Stimulated activated CD4-positive, alpha-beta T cell treated with anti-CD3 and anti-CD28 coated beads, Interleukin-4, amount 100 ng/mL, for 1 hour (primary cell): ENCODE measurements at places on chromosomes 6 and 20.

DNA sequence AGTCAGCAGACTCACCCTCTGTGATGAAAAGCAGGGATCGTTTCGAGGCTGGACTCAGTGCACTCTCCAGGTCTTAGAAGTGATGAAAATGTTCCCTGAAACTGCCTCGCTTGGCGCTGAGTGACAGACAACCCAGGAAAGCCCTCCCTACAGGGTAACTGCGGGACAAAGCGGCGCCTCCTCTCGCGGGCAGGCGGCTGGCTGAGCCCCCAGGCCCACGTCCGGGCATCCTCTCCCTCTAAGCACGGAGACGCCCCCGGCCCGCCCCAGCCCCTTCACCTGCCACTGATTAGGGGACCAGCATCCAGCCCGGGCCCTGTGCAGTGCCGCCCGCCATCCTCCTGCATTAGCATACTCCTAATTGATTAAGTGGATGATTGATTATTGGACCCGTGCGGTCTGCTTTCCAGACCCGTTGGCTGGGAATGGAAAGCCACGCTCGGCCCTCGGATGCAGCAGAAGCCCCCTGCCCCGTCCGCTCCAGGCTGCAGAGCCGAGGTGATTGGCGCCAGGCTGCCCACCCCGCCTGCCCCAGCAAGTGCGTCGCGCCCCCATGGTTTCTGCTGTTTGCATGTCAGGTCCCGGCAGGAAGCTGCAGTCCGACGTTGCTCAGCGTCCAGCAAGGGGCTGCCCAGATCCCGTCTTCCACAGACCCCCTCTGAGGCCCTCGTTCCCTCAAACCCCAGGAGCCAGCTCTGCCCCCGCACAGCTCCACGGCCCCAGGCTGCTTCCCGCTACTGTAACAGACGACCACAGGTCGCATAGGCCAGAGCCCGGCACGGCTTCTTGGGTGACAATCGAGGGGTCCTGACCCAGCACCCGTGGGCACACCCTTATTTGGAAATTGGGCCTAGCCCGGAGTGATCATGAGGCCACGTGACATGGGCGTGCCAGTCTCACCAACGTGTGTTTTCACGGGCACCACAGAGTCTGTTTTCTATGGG, 131.6 kb downstream of the DLL1 start:
- no peak for DNase-seq

- no peak for DNase-seq
Observed at GRCh38 chr6:125190667-125191066, 37.1 kb downstream of the TPD52L1 start.

- DNase-seq = peak; percentile 35
Observed at GRCh38 chr6:158869826-158870648, 50.9 kb upstream of the EZR start.

GRCh38 chr6:32885698-32886286, 31.8 kb downstream of the PSMB9 start:
- DNase-seq = no peak

DNA sequence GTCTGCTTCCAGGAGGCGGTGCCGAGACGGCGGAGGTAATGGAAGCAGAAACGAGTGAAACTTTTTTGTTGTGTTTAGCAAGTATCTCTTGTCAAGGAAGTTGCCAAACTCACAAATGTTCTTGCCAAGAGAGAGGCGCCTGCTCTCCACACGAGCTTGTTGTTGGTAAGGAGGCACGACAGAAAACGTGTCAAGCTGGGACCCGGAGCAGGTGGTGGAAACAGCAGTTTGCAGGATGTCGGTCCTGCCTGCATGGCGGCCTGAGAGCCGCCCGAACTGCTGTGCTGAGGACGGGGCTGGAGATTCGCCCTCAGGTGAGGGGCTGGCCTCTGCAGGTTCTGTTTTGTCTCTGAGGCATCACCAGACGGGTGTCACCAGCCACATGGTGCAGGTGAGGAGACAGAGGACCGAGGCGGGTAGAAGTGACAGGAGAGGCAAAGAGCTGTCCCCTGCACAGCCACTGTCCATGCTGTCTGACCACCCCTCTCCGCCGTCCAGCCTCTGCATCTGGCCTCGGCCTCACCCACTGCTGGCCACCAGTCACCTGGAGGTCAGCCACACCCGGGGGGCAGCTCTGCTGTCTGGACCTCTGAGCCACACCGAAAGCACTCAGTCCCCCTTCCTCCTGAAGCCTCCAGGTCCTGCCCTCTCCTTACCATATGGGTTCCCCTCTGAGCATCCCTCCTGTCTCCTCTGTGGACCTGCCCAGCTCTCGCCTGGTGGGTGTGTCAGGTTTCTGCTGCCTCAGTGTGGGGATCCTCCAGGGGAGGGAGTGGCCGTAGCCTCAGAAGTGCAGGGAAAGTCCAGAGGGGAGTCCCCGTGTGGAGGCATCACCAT, 261.5 kb downstream of the TAF4 start:
- DNase-seq = no peak

DNA sequence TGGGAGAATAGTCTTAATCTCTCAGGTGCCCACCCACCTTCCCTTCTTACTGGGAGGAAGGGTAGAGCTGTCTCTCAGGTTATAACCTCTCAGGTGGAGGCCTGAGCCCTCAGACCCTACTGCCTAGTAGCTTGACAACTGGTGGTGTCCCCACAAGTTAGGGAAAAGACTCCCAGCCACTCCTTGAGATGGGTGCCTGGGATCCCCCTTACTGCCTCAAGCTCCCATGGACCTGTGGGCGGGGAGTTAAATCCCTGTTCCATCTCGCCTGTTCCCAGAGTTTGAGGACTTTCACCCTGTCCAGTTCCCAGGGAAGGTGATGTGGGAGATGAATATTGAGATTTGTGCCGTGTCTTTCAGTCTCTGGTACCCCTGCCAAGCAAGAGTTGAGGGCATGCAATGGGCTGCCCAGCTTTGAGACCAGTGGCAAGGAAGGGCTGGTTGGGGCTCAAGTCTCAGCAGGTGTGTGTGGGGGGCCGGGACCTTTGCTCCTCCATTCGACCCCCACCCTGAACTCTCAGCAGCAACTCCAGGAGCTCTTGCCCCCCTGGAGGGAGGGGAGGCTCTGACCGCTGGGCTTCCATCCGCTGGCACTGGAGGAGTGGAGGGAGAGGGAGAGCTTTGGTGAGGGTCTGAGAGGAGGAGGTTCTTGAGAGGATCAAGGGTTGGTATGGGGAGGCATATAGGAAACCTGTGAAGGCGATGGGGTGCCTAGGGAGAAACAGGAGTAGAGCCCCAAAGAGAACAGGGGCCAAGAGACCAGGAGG, 1.1 kb upstream of the PBX2 start:
- DNase-seq = no peak

- no peak for DNase-seq
Observed at GRCh38 chr20:8213831-8214587, 81.9 kb downstream of the PLCB1 start.

- DNase-seq = no peak
Observed at GRCh38 chr20:50395251-50395729, 114.9 kb upstream of the PTPN1 start.

DNA sequence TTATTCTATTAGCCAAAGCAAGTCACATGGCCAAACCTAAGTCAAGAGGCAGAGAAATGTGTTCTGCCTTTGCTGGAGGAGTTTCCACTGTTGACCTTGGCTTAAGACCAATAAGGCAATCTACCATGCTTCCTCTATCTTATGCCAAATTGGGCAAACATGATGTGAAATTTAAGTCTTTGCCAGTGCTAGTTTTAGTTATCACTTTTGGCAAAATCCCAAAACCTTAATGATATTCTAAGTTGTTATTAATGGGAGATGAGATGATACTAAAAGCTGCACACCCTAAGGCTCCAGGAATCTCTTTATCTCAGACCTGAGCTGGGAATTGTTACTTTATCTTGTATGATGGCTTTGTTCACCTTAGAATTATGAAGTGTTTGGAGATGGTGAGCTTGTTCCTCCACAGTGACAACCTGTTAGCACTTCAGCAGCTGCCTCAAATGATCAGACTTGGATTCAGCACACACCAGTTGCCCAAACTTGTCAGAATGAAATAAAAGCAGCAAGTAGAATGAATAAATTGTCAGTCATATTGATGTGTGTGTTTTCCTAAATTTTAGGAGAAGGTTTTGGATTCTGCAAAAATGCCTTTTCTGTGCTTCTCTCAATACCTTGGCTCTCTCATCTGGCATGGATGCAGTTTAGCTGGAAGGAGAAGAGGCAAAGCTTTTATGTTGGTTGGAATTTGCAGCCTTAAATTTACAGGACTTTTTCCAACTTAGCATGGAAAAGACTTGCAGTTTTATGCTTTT, 49.3 kb downstream of the RIN2 start:
- no peak for DNase-seq

GRCh38 chr6:32692019-32692418, 25.6 kb upstream of the HLA-DQB1 start:
- DNase-seq = peak; percentile 43

DNA sequence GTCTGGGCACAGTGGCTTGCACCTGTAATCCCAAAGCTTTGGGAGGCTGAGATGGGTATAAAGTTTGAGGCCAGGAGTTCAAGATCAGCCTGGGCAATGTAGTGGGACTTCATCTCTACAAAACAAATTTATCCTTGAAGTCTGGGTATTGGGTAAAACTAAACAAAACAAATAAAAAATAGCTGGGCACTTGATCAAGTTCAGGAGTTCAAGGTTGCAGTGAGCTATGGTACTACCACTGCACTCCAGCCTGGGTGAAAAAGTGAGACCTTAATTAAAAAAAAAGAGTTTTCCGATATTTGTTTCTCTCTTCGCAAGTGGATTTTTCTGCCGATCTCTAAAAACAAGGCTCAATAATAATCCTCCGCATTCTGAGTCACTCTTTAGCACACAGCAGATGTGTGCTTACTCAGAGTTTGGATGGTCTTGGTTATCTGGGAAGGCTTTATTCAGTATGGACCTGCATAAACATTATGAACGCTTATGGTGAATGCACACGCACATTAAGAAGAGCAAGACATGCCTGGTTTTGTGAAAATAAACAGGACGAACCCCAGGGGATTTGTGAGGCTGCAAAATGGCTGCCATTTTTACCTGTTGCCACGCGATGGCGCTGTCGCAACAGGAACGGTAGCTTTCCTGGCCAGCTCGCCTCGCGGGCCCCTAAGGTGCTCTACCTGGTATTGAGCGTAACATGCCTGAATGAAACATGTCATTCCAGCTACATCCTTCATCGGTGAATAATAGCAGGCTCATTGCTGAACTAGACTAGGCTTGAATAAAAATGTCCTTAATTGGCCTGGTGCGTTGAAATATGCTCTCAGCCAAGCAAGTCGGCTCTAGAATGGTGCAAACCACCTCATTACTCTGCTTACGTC, 6.0 kb downstream of the OPN5 start:
- DNase-seq = peak; percentile 50

DNA sequence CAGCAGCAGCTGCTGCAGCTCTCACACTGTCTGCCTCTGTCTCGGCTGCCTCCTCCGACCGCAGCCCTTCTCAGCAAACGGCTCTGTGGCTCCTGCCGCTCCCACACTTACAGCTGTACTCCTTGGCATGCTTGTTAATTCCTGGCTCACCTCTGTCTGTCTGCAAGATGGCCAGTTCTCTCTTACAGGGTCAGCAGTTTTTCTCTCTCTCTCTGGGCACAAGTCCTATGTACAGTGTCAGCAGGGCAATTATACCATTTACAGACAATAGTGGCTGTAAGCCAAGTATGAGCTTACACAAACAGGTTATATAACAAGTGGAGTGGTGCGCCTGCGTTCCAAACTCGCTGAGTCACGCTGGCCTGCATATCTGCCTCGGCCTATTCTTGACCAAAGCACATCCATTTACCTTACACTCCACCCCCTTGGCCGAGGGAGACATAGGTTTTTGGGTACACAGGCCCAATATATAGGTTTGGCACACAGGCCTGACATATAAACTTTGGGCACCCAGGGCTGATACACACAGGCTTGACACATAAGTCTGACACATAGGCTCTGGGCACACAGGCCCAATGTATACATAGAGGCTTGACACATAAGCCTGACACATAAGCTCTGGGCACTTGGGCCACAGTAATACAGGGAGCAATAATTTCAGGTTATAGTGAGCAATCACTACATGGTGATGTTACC, 4.4 kb downstream of the ZKSCAN3 start:
- DNase-seq = no peak

GRCh38 chr6:157283900-157284737, 39.2 kb downstream of the TMEM242 start:
- DNase-seq = no peak

DNA sequence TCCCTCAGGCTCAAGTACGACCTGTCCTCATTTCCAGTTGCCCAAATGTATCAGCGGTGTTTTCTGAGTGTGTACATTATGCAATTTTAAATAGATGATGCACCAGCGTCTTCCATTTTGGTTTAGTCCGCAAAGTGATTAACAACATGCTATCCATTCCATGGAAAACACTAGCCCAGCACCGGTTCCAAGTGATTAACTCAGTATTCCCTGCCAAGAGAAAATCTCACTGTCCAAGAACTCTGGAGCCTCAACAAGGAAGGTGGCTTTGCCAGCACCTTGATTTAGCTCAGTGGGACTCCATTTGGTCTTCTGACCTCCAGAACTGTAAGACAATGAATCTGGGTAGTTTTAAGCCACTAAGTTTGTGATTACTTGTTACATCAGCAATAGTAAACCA, 107.2 kb downstream of the FOXC1 start:
- no peak for DNase-seq

DNA sequence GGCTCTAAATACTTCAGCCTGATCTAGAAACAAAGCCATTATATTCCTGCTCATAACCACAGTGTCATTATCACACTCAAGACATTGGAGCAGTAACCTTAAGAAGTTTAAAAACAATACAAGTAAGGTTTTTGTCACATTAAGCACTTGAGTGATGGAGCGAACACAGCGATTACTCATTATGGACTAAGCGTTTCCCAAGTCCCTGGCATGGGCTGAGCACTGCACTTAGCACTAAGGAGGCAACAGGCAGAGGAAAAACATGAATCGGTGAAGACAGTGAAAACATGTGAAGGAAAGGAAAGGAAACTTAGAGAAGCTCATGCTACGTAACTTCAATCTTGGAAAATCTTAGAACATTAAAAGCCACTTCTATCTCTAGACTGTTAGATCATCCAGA, 108.7 kb downstream of the SLC24A3 start:
- DNase-seq = no peak

GRCh38 chr20:54059691-54060364, 10.6 kb downstream of the BCAS1 start:
- DNase-seq = no peak

DNA sequence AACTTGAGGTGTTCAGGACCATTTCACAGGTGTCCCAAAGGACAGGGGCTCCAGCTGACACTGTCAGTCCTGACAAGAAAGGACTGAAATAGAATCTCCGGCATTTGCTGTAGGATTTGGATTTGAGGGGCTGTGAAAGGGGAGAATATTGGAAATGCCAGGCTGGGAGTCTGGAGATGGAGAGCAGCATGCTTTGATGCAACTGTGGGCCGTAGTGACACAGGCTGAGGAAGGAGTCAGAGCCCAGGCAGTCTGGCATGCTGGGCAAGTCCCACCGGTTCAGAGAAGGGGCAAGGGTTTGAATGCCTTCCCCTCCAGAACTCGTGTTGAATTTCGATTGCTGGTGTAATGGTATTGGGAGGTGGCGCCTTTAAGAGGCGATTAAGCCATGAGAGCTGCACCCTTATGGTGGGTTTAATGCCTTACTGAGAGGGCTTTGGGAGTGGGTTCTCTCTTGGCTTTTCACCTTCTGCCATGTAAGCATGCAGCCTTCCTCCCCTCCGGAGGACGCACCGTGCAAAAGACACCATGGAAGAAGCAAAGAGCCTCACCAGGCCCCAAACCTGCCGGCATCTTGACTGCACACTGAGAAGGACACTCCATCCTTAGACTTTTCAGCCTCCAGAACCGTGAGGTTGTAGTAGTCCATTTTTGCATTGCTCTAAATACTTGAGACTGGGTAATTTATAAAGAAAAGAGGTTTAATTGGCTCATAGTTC, 9.4 kb upstream of the PYGB start:
- DNase-seq = no peak
